ENCODE measurements at places on chromosomes 3 and 15. TPM values are rescaled to one million over a fixed set of nuclear protein-coding genes. Genes with fewer than 3 reads are reported as not detected.

DNA sequence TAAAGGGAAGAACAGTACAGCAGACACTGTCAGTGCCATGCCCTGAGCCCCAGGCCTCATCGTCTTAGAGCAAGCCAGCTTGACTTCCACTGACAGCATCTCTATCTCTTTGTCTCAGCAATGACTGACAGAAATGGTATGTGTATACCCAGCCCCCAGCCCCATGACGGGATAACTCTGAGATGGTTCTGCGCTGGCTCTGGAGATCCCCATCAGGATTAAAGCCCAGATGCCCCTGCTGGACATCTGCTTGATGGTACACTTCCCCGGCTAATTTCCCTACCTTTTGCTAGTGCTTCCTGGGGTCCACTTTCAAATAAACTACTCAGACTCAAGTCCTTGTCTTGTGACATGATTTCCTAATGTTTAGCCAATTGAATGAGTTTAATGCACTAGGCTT lies 7.6 kb downstream of the NMNAT3 start:
- peaks cover 4% of the 10 kb centered on the region for H3K4me1 ChIP-seq
- DNase-seq = no peak

DNA sequence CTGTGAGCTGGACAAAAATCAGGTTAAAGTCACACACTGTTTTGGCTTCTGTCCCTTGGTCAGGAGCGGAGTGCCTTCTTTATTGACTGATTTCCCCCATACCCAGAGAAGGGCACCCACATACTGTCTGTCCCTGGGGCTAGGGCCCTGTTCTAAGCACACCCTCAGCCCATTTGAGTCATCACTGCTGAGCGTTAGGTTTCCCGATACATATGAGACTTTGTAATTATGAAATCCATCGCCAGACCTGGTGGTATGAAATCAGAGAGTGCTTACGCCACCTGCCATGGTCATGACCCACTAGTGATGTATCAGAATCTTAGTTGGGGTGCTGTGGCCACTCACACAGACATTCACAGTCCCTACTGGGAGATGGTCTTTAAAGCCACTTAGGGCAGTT lies 96.8 kb downstream of the CHDH start:
- H3K4me3 ChIP-seq = no peak overlapping the region
- no peaks in the 10 kb centered on the region for H3K4me1 ChIP-seq
- no peaks in the 10 kb centered on the region for H3K36me3 ChIP-seq
- H3K27ac ChIP-seq = no peak overlapping the region
- DNase-seq = no peak

DNA sequence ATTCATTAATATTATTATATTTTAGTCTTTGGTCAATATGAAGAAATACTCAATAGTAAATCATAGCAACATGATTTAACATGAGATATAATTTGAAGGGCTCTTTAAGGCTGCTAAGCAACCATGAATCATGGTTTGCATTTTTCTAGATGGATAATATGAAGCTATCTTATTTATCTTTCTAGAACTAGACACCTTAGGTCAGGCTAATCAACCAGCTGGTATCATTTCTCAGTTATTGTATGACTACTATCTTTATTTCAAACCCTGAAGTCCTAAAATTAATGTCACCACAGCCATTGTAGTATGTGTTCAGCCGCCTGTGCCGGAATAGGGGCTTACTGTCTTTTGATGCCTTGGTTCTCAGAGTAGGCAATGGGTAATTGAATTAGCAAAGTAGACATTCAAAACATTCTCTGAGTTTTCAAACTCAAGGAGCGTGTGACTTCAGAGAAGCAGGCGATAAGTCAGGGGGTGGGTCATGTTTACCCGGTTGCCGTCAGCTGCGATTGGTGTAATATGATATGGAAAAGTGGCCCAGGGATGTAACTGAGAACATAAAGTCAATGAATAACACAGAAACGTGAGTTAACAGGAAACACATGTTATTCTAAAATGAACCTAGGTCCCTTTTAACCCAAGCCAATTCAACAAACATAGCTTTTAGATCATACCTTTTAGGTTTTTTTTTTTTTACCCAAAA lies 93.4 kb upstream of the CTDSPL start:
- no peak for DNase-seq
- H3K4me3 ChIP-seq = no peak overlapping the region
- H3K27me3 ChIP-seq = no peaks in the 10 kb centered on the region

DNA sequence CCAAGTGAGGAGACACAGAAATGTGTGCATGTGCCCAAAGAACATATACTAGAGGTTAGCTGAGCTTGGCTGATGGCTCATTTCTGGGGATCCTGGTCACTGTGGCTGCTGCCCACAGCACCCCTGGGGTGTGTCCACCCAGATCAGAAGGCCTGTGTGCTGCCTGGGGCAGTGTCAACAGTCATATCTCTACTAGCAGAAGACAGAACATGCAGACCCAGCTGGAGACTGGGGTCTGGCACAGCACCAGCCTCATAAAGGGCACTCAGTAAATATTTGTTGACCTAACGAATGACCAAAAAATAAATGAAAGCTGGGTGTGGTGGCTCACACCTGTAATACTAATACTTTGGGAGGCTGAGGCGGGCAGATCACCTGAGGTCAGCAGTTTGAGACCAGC lies 16.4 kb downstream of the CHRNA3 start:
- H3K27me3 ChIP-seq = no peaks in the 10 kb centered on the region
- H3K36me3 ChIP-seq = no peaks in the 10 kb centered on the region
- H3K4me3 ChIP-seq = no peak overlapping the region
- H3K27ac ChIP-seq = no peak overlapping the region
- H3K4me1 ChIP-seq = no peaks in the 10 kb centered on the region

- H3K4me3 ChIP-seq = no peak overlapping the region
- H3K4me1 ChIP-seq = peaks cover 21% of the 10 kb centered on the region
- no peaks in the 10 kb centered on the region for H3K36me3 ChIP-seq
- H3K27me3 ChIP-seq = no peaks in the 10 kb centered on the region
- no peak overlapping the region for H3K27ac ChIP-seq
- DNase-seq = no peak
Observed at GRCh38 chr3:70726096-70726938, 413.9 kb upstream of the MDFIC2 start.

- peaks cover 24% of the 10 kb centered on the region for H3K4me1 ChIP-seq
- peaks cover 67% of the 10 kb centered on the region for H3K36me3 ChIP-seq
- H3K4me3 ChIP-seq = no peak overlapping the region
- H3K27ac ChIP-seq = peak overlapping the region; percentile 49
- no peaks in the 10 kb centered on the region for H3K27me3 ChIP-seq
Observed at GRCh38 chr15:90075420-90076289, 26.6 kb downstream of the IDH2 start.

GRCh38 chr3:152828075-152828840 lies 6.7 kb upstream of the P2RY1 start:
- no peak overlapping the region for H3K27ac ChIP-seq
- no peaks in the 10 kb centered on the region for H3K27me3 ChIP-seq
- H3K36me3 ChIP-seq = no peaks in the 10 kb centered on the region
- H3K4me1 ChIP-seq = no peaks in the 10 kb centered on the region
- DNase-seq = no peak
- no peak overlapping the region for H3K4me3 ChIP-seq

GRCh38 chr3:59609657-59610348 lies 560.0 kb upstream of the CFAP20DC start:
- H3K27me3 ChIP-seq = no peaks in the 10 kb centered on the region
- no peak overlapping the region for H3K4me3 ChIP-seq

DNA sequence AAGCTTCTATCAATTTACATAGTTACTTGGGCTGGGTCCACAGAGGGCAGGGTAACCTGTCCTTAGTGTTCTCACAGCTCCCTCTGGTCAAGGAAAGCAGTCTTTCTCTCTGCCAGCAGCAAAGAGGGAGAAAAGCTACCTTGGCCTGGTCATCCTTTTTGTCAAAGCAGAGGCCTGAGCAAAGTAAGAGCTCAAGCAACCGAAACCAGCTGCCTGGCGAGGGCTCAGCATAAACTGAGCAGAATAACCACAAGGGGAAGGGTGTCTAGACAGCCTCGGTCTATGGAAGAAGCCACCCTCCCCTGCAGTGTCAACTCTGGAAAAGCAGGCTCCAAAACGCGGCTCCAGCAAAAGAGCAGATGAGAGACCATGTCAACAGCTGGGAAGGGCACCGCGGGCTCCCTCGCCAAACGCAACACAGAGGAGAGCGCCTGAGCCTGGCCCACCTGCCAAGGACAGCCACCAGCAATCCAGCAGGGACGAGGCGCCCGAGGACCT lies 17.4 kb downstream of the LRIG1 start:
- no peaks in the 10 kb centered on the region for H3K27me3 ChIP-seq
- peaks cover 91% of the 10 kb centered on the region for H3K4me1 ChIP-seq
- peak overlapping the region; percentile 6 for H3K4me3 ChIP-seq

DNA sequence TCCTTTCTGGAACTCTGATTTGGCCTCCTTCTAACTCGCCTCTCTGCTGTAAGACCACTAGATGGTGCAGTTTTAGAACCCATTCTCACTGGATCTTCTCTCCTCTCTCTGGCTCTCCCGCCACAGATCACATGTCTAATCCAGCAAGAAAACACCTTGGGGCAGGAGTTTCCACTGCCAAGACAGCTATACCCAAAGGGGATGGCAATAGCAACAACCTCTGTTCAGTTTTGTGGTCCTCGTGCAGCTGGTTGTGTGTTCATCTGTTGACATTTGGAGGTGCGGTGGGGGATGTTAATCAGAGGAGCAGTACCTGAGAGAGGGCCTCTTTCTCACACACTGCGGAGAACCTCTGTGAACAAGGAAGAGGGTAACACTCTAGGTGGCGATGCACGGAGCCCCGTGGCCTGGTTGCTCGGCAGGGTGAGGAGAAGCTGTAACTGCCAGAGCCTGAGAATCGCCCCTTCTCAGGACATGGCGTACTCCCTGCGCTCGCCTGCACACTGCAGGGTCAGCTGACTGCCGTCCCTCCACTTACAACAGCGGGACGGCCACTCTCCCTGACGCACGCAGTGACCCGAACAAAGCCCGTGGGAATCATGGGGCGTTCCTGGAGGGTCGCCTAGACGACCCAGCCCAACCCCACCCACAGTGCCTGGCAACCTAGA lies at the start of gene TEX55:
Gene TEX55, plus strand, starts transcription at position 666 of the 668 bp plus-strand sequence. CDS start 25 bp downstream, outside the sequence.
- no peaks in the 10 kb centered on the region for H3K4me1 ChIP-seq
- no peaks in the 10 kb centered on the region for H3K27me3 ChIP-seq
- H3K27ac ChIP-seq = no peak within 1 kb of the TSS
- no peaks in the 10 kb centered on the region for H3K36me3 ChIP-seq

GRCh38 chr3:132432639-132433038 lies 15.3 kb downstream of the DNAJC13 start:
- DNase-seq = no peak
- H3K4me1 ChIP-seq = peaks cover 12% of the 10 kb centered on the region
- H3K27ac ChIP-seq = no peak overlapping the region
- no peak overlapping the region for H3K4me3 ChIP-seq
- no peaks in the 10 kb centered on the region for H3K27me3 ChIP-seq

DNA sequence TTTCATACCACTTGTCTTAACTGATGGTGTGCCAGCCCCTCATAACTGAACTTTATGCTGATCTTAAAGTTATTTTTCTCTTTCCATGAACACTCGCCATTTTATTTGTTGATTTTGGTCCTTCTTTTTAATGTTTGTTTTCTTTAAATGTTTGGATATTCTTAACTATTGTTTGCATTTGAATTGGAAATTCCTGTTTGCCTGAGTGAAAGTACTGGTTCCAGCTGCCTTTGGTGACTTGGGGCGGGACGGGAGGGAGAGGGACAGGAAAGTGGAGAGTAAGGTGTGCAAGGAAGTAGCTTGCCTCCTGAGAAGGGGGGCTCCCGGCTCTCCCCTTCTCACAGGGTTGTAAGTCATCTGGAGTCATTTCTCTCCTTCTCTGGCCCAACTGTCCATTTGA lies 287.1 kb upstream of the PPP2R3A start:
- H3K36me3 ChIP-seq = no peaks in the 10 kb centered on the region
- DNase-seq = no peak
- H3K27me3 ChIP-seq = no peaks in the 10 kb centered on the region
- H3K4me3 ChIP-seq = no peak overlapping the region

DNA sequence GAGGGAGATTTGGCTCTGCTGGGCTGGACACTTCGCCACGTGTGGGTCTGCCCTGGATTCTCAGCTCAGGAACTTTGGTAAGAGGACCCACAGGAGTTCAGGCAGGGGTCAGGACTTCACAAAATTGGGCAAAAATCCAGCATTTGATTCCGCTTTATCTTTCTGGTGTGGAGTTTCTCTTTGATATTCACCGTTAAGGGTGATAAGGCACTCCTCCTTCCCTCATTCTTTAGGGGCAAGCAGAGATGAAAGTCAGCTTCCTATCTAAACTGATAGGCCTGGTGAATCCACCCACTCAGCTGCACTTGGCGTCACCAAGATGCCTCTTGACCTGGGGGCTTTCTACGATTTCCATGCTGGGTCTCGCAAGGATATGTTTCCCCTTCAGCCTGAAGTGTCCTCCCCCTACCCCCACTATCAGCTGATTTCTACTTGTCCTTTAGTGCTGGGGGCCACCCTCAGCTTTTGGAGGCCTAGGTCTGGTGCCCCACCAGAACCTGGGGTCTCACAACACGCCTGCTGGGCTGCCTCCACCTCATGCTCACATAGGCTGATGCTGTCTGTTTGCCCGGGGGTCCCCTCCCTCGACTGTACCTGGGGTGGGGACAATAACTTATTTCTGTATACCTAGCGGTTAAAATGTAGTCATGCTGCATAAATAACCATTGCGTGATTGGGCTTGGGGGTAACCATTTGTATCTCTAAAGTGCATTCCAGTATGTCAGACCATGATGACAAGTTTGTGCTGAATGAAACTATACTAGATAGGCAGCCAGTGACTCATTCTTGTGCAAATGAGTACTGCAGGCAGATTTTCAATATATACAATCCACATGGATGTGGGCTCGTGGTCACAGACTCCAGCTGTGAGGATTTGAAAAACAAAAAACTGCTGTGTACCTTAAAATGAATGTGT lies 248.3 kb downstream of the ADAMTS17 start:
- no peak for DNase-seq
- H3K27me3 ChIP-seq = no peaks in the 10 kb centered on the region
- H3K4me1 ChIP-seq = no peaks in the 10 kb centered on the region
- no peak overlapping the region for H3K27ac ChIP-seq
- peaks cover 6% of the 10 kb centered on the region for H3K36me3 ChIP-seq

DNA sequence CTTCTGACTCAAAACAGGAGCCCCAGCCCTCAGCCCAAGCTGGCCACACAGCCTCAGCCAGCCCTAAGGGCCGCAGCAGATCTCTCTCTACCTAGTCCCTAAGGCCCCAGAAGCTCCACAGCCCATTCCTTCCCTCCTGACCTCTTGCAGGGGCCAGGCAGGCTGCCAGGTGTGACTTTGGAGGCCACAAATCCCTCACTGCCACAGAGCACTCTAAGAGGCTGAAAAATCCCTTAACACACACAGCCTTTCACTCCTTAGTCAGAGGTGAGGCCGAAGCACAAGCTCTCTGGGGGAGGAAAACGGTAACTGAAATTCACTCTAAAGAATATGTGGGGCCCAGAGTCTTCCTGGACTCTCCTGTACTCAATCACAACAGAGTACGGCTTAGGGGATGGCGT lies 23.3 kb downstream of the LRRC2 start:
- H3K27ac ChIP-seq = no peak overlapping the region
- H3K4me3 ChIP-seq = no peak overlapping the region
- H3K4me1 ChIP-seq = no peaks in the 10 kb centered on the region
- DNase-seq = peak; percentile 79

DNA sequence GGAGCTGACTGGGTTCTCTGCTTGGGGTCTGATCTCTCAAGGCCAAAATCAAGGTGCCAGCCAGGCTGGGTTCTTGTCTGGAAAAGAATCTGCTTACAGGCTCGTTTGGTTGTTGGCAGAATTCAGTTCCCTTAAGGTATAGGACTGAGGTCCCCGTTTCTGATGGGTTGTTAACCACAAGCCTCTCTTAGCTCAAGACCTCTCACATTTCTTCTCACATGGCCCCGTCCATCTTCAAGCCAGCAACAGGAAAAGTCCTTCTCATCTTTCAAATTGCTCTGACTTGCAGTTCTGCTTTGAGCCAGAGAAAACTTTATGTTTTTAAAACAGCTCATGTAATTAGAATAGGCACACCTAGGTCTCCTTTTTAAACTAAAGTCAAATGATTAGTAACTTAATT lies 20.4 kb downstream of the UACA start:
- no peak for DNase-seq
- no peaks in the 10 kb centered on the region for H3K27me3 ChIP-seq
- H3K27ac ChIP-seq = peak overlapping the region; percentile 73
- H3K36me3 ChIP-seq = no peaks in the 10 kb centered on the region
- peak overlapping the region; percentile 51 for H3K4me3 ChIP-seq

WDR93 gene
- 0.13 TPM for total RNA-seq
